ENCODE measurements at places on chromosomes 16 and 17. TPM values are rescaled to one million over a fixed set of nuclear protein-coding genes. Genes with fewer than 3 reads are reported as not detected.

DNA sequence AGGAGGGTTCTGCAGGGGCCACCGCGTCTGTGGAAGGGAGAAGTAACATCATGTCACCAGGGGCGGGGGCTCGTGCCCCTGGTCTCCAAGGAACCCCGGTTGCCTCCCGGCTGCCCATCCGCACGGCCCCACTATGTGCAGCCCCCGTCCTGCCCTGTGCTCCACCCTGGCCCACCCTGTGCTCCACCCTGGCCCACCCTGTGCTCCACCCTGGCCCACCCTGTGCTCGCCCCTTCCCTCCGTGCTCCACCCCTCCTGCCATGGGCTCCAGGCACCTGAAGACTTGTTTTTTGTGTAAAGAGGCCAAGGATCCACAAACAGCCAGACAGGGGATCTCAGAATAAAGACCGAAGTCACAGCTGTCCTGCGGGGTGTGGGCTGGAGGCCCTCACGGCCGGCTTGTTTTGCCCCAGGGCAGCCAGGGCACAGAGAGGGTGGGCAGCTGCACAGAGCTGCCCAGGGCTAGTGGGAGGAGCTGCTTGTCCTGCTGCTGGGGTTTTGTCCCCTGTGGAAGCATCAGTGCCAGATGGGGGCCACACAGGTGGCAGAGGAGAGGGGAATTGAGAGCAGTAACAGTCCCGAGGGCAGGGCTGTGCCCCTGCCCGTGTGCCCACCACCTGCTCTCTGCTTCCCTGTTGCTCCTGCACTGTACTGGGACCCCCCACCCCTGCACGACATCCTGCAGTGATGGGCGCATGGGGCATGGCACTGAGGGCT is 147.0 kb upstream of the CIBAR2 start:
- no peak for DNase-seq

DNA sequence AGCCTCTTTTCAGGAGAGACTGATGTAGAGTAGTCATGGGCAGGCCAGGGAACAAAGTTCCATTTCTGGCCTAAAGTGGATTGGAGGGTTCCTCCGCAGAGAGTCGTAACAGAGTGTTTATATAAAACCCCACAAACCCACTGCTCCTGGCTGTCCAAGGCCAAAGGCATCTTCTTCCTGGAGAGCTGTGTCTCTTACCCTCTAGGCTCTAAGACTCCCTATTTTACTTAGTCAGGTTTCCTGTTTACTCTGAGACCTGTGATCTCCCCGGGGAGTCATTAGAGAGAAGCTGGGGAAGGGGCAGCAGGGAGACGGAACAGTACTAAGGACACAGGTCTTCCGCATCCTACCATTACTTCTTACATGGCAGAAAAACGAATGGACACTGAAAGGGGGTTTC is 69.5 kb downstream of the HIC1 start:
- no peak for DNase-seq

- DNase-seq: no peak
Measured at GRCh38 chr17:83179374-83179773, 100.0 kb downstream of the METRNL start.

Gene GPT2
- 6.8 TPM for total RNA-seq

DNA sequence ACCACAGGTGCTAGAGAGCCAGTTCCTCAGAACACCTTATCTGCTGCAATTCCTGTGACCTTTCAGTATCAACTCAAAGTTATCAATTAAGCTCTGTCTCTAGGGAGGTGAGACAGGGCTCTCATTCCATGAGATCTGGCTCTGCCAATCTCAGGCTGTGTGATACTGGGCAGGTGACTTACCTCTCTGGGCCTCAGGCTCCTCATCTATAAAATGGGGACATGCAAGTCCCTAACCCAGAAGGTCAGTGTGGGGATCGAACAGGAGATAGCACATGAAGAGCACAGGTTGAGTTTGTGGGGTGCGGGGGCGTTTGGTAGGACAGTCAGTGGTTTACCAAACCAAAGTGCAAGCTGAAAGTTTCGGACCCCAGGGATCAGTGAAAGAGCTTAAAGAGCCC is 319.3 kb upstream of the CCL2 start:
- DNase-seq: no peak

DNA sequence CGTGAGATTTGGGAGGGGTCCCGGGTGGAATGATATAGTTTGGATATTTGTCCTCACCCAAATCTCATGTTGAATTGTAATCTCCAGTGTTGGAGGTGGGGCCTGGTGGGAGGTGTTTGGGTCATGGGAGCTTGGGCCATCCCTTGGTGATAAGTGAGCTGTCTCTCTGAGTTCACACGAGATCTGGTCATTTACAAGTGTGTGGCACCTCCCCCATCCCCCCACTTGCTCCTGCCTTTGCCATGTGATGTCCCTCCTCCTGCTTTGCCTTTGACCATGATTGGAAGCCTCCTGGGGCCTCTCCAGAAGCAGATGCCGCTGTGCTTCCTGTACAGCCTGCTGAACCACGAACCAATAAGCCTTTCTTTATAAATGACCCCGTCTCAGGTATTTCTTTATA is 21.3 kb upstream of the BAIAP2 start:
- DNase-seq: no peak

Gene KRTAP4-9
- not detected for total RNA-seq

Gene TMEM235
- total RNA-seq: not detected

Gene SPN
- 10.2 TPM for total RNA-seq

- no peak for DNase-seq
Measured at GRCh38 chr16:85213926-85214675, 101.8 kb upstream of the CIBAR2 start.

- no peak for DNase-seq
Measured at GRCh38 chr17:7056386-7056785, 12.5 kb upstream of the SLC16A11 start.

Gene RMI2
- total RNA-seq: not detected

DNA sequence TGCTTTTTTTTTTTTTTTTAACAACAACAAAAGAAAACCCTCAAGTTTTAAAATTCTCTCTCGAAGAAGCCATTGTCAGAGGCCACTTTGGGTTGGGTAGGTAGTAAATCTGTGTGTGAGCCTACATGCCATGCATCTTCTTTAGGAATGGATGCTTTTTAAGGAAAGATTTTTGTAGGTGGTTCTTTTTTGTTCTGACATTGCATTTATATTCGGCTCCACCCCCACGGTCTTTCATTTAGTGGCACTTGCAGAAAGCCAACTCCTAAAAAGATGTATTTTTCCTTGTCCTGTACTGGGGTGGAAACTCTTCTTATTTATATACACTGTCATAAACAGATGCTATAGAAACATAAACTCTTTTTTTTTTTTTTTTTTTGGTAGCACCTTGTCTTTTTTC is 35.1 kb downstream of the KCNJ2 start:
- no peak for DNase-seq

- no peak for DNase-seq
Measured at GRCh38 chr16:87851601-87852000, 17.7 kb downstream of the SLC7A5 start.

DNA sequence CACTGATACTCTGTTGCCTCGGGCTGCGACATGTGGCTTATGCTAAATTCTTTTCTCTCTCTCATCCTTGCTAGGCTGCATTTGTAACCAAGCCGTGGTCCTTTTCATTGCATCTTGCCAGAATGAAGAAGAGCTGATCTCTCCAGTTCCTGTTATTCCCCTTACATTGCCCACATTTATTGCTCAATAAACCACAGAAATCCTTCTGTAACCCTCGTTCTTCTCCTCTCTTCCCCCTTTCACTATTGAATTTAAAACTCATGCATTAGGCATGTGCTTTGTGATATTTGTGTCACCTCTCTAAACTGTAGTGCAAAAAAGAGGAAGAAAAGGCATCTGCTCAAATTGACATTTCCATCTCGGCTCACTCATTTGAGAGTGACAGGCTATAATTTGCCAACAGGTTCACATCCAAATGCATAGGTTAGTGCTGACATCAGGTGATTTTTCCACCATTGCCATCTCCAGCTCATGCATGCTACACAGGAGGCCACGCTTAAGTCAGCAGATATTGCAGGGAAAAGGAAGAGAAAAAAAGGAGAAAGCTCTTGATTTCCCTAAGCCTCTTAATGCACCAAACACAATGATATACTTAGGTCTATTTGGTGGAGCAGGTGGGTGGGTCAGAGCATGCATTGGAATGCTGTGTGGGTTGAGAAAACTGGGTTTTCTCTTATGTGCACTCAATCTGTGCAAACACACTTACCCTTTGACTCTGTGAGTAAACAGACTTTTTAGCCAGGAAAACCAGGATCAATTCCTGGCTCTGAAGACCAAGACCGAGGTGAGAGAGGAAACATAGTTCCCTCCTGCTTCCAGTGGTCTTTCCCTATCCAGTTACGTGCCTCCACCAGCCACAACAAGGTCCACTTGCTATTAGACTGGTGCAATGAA is 642.7 kb downstream of the HS3ST4 start:
- DNase-seq: no peak

DNA sequence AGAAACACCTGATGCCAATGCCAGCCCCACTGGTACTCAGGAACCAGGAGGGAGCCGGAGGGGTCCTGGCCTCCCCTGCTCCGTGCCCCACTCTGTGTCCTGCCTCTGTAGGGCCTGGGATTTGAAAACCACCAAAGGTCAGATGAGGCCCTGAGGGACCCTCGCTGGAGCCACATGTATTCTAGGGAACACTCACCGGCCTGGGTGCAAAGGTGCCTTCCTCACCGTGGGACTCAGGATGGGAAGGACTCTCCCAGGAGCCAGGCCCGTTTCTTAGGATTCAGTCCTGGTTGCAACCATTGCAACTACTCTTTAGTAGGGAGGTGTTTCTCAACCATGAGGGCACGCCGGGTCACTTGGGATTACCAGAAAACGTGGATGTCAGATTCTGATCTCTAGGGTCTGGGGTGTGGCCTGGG is 74.6 kb downstream of the N4BP1 start:
- no peak for DNase-seq

Gene CLEC10A
- 5.8 TPM for total RNA-seq

GRCh38 chr17:4667166-4667565 is 25.7 kb upstream of the ALOX15 start:
- no peak for DNase-seq

Gene GPR179
- 0.42 TPM for total RNA-seq

GRCh38 chr17:57982452-57983170 is 5.4 kb downstream of the VEZF1 start:
- DNase-seq: no peak

DNA sequence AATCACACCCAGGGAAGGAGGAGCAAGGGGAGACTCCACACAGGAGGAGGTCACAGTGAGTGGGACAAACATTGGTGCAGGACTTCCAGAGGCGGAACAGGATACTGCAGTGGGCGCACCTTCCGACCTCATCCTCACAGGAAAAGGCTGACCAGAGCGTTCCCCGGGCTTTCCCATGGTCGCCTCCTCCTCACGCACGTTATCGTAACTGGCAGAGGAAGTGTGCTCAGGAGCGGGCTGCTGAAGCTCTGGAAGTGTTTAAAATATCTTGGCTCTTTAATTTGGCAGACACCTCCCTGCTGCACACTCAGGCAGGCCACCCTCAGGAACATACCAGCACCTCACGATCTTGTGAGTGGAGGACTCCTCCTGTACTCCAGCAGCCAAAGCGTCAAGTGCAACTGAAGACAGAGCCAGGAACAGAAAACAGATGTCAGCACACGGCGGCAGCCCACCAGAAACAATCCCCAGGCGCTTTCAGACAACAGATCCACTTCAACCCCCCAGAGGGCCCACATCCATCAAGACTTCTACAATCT is 17.5 kb downstream of the FANCA start:
- no peak for DNase-seq

Gene SKAP1
- total RNA-seq: 2.6 TPM

Gene SOST
- 45.2 TPM for total RNA-seq

- no peak for DNase-seq
Measured at GRCh38 chr16:1787322-1788094, 4.7 kb downstream of the NUBP2 start.

Gene ADGRG3
- 0.41 TPM for total RNA-seq

DNA sequence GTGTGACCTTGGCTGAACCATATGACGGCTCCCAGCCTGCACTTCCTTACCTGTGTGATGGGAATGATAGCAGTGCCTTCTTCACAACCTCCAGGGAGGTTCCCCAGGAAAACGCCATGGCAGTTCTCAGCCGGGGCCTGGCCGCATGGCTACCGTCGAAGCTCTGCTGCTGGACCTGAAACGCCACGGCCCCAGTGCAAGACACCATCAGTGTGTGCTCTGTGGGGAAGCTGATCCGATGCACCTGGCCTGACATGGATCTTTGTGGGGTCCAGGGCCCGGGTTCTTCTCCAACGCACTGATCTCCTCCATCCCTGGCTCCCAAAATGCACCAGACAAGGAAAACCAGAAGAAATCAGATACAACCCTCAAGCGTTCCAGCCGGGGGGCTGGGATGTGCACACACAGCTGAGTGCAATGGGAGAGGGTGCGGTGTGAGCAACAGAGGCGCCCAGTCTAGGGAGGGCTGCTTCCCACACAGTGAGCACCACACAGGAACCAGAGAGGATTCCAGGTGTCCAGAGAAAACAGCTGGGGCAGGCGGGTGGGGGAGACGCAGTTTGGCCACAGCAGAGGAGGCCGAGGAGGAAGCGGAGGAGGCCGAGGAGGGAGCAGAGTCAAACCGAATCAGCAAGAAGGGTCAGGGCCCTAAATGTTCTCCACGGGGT is 54.3 kb upstream of the ZNF469 start:
- no peak for DNase-seq

Gene PLCG2
- total RNA-seq: 11.6 TPM

DNA sequence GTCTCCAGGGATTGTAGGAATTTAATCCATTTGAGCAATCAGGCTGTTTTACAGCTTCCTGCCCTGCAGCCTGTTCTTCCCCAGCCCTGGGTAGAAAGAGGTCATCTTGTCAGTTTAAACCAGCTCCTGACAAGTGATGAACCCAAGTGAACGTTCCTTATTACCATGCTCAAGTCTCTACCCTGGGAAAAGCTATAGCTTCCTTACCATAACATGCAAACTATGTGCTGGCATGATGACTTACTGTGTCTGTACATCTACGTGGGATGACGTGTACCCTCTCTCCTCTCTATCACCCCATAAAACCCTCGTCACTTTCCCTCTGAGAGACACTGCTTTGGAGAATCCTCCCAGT is 452.2 kb downstream of the XYLT1 start:
- no peak for DNase-seq

Gene PLXDC1
- total RNA-seq: 13.9 TPM

Gene ABCA3
- 16.4 TPM for total RNA-seq

- DNase-seq: no peak
Measured at GRCh38 chr17:63140255-63140654, 174.2 kb downstream of the TANC2 start.

Gene KRTAP3-1
- not detected for total RNA-seq

Gene PDILT
- total RNA-seq: not detected

GRCh38 chr17:45369421-45369820 is 52.6 kb upstream of the MAP3K14 start:
- no peak for DNase-seq

DNA sequence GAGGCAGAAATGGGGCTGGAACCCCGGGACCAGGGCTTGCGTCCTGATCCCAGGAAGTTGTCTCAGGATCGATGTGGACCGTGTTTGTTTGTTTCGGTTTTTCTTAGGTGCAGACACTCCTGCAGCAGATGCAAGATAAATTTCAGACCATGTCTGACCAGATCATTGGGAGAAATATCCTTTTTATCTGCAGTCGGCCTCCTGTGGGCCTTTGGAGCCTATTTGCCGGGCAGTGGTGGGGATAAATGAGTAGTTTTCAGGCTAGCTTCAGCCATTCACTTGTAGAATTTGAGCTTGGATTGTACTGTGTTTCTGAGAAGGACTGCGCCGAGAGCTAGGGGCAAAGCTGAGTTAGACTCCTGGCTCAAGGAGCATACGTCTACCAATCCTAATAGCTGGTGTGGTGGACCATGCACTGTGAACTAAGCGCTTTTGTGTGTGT is 816 bp downstream of the HSBP1 start:
- DNase-seq: no peak

Gene G6PC1
- not detected for total RNA-seq

GRCh38 chr17:73297934-73298861 is 13.6 kb downstream of the CDC42EP4 start:
- no peak for DNase-seq

Gene DNAI2
- total RNA-seq: not detected

GRCh38 chr16:85593494-85594221 is 19.5 kb upstream of the GSE1 start:
- DNase-seq: no peak

All from thoracic aorta (tissue), 2 donors.